Activated CD8-positive, alpha-beta memory T cell treated with anti-CD3 and anti-CD28 coated beads for 1 hour (primary cell): ENCODE measurements at places on chromosomes 2 and 18.

GRCh38 chr2:81672923-81673322 is 1368.4 kb upstream of the LRRTM1 start:
- DNase-seq: no peak

DNA sequence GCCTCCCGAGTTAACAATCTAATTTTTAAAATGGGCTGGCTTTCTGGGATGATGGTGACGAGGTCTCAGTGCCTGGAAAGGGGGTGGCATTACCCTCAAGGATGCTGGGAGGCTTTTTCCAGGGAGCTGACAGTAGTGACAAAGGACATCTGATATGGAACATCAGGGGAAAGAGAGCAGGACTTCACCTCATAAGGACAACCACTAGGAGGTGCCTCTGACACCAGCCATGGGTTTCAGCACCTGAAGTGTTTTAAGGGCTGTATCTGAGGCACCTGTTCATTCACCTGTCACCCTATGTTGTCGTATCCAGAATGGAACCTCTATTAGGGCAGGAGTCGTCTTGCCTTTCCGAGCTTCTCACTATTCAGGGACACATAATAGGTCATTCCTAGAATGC is 10.8 kb downstream of the IL36B start:
- no peak for DNase-seq

- DNase-seq: no peak
Observed at GRCh38 chr18:35099911-35100310, 58.7 kb downstream of the MAPRE2 start.

- DNase-seq: no peak
Observed at GRCh38 chr2:159176555-159176954, 109.9 kb downstream of the WDSUB1 start.

DNA sequence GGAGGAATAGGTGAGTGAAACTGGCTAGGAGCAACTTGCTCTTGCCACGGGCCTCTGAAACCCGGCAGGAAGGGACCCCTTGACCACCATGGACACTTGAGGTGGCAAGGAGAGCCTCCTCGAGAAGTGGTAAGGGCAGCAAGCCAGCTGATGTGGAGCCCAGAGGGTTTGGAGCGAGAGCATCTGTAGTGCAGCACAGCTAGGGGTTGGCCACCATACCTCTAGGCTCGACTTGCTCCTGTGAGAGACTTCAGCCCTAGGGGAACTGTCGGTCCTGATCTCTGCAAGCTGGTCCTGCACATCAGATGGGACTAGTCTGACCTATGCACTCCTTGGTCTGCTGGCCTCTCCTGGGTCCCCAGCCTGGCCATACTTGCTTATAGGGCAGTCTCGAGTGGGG is 158.4 kb downstream of the CCDC178 start:
- DNase-seq: no peak

- no peak for DNase-seq
Observed at GRCh38 chr2:96260387-96261260, 5.2 kb downstream of the TMEM127 start.

GRCh38 chr2:62074233-62074632 is 121.7 kb upstream of the B3GNT2 start:
- DNase-seq: no peak

DNA sequence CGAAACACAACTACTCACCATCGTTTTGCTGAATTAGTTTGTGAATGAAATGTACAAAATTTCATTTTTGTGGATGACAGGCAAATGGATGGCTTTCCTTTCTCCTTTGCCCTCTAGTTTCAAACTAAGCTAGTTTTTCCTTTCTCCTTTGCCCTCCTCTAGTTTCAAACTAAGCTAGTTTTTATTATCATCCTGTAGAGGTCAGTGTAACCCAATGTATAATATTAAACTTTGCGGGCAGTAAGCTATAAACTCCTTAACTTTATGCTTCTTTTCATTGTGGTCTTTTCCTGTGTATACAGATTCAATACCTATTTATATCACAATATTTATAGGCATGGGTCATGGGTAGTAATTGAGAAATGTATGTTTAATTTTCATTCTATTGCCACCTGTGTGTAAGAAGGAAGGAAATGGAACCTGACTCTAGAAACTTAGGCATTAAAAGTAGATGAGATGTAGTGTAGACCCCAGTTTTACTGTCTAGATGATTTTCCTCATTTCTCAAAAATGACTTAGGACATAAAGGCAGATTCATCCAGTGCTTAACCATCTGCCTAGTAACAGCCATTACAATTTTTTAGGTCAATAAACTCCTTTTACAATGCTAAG is 58.1 kb downstream of the MAP3K19 start:
- no peak for DNase-seq
